ENCODE measurements at places on chromosomes 3 and 15. TPM values are rescaled to one million over a fixed set of nuclear protein-coding genes. Genes with fewer than 3 reads are reported as not detected.

Gene TMEM158
- 24.2 TPM for total RNA-seq

Gene IL5RA
- not detected for total RNA-seq

Gene MKRN2OS
- not detected for total RNA-seq

Gene PRKCD
- total RNA-seq = 17.7 TPM

Gene FBXO40
- not detected for total RNA-seq

Gene SLC24A5
- total RNA-seq = not detected
